ENCODE measurements at places on chromosomes 13 and 19.

DNA sequence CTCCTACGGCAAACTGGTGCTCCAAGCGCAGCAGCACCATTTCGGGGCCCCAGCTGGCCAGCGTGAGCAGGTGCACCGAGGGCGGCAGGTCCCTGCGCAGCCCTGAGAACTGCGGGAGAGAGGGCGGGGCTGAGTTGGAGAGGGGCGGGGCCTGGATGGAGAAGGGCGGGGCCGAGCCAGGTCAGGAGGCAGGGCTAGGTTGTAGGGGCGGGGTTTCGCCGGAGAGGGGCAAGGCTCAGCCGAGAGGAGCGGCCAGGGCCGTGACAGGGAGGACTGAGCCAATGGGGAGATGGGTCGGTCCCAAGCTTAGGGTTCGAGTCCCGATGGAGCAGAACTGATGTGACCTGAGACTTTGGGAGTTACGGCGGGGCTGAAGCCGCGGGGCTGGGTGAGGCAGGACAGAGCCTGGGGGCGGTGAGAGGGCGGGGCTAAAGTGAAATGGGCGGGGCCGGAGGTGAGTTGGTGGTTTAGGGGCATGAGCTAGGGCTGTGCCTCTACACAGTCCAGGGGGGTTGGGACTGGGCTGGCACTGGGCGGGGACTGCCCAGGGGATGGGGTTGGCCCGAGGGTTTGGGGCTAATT, 19.0 kb downstream of the MAN2B1 start:
- no peak for DNase-seq

DNA sequence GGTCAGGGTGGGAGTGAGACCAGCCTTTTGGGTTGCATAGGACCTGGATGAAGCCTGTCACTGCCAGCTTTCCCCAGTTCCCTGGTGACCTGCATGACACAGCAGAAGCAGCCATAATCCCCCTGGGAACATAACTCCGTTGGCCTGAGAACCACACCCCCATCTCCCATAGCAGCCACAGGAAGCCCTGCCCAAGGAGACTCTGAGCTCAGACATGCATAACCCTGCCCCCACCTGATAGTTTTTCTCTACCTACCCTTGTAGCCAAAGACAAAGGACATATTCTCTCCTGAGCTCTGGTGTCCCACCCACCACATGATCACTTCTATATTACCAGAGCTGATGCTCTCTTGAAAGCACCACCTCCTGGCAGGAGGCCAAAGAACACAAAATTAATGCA, 413.5 kb upstream of the HTR2A start:
- DNase-seq, result no peak

DNA sequence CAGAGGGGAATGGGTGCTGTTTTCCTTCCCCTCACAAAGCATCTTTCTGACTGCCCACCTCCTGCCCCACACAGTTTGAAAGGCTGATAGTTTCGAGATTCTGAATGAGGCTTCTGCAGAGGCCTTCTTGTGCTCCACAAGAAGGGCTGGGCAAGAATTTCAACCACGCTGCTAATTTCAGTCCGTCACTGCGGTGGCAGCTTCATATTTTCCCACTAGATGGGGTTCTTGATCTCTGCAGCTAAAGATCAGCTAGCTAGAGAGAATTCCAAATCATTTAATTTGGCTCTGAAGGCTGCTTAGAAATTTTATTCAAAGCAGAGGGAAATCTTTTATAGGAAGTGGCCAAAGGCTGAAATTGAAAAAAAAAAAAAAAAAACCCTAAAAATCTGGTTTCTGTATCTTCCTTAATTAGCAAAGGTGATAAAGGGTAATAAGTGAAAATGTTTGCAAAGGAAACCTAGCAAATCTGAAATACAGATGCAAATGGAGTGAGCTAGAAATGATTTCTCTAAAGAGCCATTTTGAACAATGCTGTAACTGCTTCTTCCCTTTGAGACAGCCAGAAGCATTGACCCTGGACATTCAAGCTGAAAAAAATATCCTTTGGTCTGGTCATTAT, 38.0 kb upstream of the C13orf42 start:
- no peak for DNase-seq

DNA sequence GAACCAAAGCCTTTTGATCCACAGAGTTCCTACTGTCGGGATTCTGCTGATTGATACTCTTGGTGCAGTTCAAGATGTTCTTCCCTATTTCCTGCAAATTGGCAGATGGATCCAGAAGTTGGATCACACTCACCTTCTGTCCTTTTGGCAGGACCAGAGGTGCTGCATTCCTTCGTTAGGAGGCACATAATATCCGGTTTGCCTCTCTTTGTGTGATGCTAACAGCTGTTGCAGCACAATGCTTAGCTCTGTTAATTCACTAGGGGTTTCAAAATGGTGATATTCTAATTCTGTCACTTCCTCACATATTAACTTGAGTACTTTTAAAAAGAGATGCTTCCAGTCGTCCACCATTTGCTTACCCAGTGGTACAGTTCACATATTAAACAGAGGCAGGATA, 15.2 kb upstream of the CHST8 start:
- DNase-seq, result no peak

DNA sequence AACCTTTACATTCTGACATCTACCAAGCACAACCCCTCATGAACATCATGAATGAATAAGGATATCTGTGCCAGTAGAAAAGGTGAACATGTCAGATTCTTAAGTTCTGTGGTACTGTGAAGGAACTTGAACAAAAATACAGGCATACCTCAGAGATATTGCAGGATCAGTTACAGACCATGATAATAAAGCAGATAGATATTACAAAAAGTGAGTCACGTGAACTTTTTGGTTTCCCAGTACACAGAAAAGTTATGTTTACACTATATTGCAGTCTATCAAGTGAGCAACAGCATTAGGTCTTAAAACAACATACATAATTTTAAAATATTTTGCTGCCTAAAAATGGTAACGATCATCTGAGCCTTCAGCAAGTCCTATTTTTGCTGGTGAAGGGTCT, 101.2 kb downstream of the DIAPH3 start:
- DNase-seq, result no peak

DNA sequence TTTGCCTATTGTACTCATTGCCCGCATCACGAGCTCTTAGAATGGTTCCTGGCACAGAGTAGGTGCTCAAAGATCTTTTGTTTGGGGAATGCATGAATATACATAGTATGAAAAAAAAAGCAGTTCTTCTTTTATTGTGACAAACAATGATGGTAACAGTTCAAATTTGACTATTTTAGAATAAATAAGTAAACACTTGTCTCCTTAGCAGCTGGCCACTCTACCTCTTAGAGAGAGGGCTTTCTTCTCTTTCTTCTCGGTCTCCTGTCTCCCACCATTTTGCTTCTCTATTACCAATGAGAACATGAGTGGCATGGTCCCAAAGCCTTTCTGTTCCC, 639 bp upstream of the SLAIN1 start:
- no peak for DNase-seq
